Osteoblast (primary cell): ENCODE measurements at places on chromosomes 3 and 15. TPM values are rescaled to one million over a fixed set of nuclear protein-coding genes. Genes with fewer than 3 reads are reported as not detected.
A peak's percentile ranks its signal among the peaks of the same experiment; 100 is the strongest.

The RARRES1 gene
- total RNA-seq = 13.6 and 19.5 TPM in 2 replicates

The LMLN gene
- total RNA-seq = 13.0 and 16.3 TPM in 2 replicates

The TJP1 gene
- total RNA-seq = 74.3 and 86.9 TPM in 2 replicates

The MYO1E gene
- 220 and 336 TPM in 2 replicates for total RNA-seq

The UROC1 gene
- total RNA-seq = not detected in 2 replicates

The TMEM207 gene
- total RNA-seq = not detected in 2 replicates

The C3orf22 gene
- not detected in 2 replicates for total RNA-seq

The PLSCR2 gene
- not detected in 2 replicates for total RNA-seq

The OR5K2 gene
- not detected in 2 replicates for total RNA-seq

The TTC21A gene
- 6.9 and 8.5 TPM in 2 replicates for total RNA-seq

DNA sequence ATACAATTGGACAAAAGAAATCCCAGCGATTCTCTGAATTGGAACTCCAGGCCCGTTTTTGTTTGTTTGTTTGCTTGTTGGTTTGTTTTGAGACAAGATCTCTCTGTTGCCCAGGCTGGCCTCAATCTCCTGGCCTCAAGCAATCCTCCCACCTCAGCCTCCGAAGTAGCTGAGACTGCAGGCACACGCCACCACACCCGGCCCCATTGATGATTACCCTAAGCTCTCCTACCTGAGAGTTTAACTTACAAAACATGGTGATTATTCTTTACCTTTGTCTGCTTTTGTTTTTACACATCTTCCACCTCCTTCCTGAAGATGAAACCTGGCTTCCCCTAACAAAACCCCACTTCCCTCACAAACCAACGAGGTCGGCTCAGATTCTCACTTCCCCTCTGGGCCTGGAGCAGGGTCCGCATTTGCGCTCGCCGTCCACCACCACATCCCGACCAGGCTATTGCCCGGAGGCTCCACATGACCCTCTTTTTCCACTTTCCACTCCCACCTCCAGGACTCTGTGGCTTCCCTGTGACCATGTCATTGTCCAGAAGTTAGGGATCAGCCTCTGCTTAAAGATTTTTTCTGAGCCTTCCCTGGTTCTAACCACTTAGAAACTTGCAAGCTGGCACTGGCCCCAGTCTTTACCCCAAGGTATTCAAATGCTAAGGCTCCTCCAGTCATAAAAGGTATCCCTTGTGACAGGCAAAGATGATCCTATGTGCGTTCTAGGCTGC, 14.8 kb downstream of the KLHL6 start:
- peaks cover 14% of the 10 kb centered on the region for H3K4me1 ChIP-seq
- H3K27me3 ChIP-seq = no peaks in the 10 kb centered on the region
- no peak overlapping the region for H3K4me3 ChIP-seq
- no peaks in the 10 kb centered on the region for H3K36me3 ChIP-seq

- H3K27me3 ChIP-seq = no peaks in the 10 kb centered on the region
- no peak overlapping the region for H3K4me3 ChIP-seq
- peaks cover 34% of the 10 kb centered on the region for H3K36me3 ChIP-seq
Measured at GRCh38 chr15:88470625-88471372, 3.3 kb downstream of the MRPS11 start.

DNA sequence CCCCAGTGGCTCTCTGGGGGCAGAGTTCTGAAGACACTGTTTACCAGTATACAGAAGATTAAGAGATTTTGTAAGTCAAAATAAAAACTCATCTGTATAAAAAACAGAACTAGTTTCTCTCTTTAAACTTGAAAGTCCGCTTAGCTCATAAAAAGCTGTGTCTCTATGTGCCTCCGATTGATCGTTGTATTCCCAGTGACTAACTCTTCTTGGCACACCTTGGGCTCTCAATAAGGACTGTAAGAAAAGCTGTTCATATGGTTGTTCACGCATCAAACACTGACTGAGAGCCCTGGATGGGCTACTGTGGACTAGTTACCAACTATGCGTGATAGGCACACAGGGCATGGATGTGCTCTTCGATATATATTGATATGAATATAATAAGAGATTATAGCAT, 107.9 kb downstream of the P3H2 start:
- peaks cover 42% of the 10 kb centered on the region for H3K4me1 ChIP-seq
- no peaks in the 10 kb centered on the region for H3K36me3 ChIP-seq
- H3K4me3 ChIP-seq = no peak overlapping the region

- no peak overlapping the region for H3K27ac ChIP-seq
- DNase-seq = peak; percentile 92
- H3K36me3 ChIP-seq = no peaks in the 10 kb centered on the region
- H3K27me3 ChIP-seq = no peaks in the 10 kb centered on the region
- no peak overlapping the region for H3K4me3 ChIP-seq
Measured at GRCh38 chr15:99755692-99756409, 22.6 kb upstream of the LYSMD4 start.

DNA sequence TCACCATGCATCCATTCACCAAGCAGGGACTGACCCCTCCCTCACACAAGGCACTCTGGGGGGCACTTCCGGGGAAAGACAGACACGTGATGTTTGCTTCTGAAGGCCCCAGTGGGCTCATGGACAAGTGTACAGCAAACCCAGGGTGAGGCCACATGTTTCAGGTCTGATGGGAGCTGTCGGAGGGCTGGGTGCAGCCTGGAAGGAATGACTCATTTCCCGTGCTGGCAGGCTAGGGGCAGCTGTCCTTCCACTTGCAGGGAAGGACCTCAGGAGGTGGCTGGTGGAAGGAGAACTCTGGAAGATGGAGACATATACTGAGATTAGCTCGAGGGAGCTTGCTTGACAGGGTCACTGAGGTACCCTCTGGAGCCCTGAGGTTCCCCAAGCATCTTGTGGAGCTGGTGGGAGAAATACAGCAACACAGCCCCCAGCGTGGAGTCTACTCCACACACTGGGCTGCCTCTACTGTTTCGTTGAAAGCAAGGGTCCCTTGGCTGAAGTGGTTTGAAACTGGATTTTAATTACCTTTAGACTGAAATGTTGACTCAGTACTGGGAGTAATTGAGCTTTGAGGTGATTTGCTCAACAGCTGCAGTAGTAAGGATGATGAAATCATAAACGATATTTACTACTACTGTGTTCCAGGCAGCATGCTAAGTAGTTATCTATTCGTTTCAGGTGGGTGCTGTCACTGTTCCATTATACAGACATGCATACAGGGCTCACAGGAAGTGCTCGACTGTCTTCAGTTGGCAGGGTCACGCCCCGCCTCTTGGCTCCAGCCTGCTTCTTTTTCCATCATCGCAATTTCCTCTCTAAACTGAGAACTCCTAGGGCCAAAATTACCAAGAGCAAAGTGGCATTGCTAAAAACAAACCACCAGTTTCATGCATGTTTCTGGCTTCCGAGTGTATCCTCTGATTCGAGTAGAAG, 230.4 kb downstream of the ADAMTS17 start:
- H3K27ac ChIP-seq = peak overlapping the region; percentile 62
- no peaks in the 10 kb centered on the region for H3K36me3 ChIP-seq
- no peak overlapping the region for H3K4me3 ChIP-seq
- no peaks in the 10 kb centered on the region for H3K27me3 ChIP-seq
- DNase-seq = peak; percentile 93

DNA sequence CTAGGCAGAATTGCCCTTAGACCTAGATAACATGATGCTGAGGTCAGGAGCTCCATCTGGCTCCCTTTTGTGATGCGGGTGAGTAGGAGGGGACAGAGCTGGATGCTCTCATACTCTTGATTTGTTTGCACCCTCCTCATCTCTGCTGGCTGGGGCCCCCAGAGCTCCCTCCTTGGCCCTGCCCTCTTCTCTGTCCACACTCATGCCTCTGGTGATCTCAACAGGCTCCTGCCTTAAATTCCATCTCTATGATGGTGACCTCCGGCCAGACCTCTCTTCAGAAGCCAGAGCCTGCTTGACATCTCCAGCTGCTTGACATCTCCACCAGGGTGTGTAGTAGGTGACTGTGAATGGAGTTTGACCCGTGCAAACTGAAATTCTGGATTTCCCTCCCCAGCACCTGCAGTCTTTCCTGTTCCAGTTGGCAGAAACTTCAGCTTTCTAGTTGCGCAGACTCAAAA, 4.3 kb upstream of the FGD5 start:
- H3K27me3 ChIP-seq = peaks cover 32% of the 10 kb centered on the region
- no peaks in the 10 kb centered on the region for H3K4me1 ChIP-seq
- no peaks in the 10 kb centered on the region for H3K36me3 ChIP-seq

DNA sequence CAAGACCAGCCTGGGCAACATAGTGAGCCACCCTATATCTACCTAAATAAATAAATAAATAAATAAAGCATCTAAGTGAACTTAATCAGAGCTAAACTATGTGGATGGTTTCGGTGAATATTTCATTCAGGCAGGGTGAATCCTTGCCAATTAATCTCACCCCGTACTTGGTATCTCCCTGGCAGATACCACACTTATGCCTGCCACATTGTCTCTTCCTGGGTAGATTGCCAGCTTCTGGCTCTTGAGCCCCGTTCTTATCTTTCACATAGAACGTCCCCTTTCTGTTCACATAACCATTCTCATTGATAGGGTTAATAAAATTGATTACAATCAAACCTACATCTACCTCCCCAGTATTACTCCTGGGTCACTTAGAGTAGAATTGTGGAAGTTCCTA, 7.0 kb downstream of the SNAP23 start:
- no peaks in the 10 kb centered on the region for H3K27me3 ChIP-seq
- H3K27ac ChIP-seq = no peak overlapping the region
- no peak for DNase-seq
- peaks cover 21% of the 10 kb centered on the region for H3K4me1 ChIP-seq
- H3K36me3 ChIP-seq = peaks cover 5% of the 10 kb centered on the region
- no peak overlapping the region for H3K4me3 ChIP-seq

- DNase-seq = no peak
- no peaks in the 10 kb centered on the region for H3K27me3 ChIP-seq
- H3K4me3 ChIP-seq = no peak overlapping the region
- no peak overlapping the region for H3K27ac ChIP-seq
- H3K4me1 ChIP-seq = no peaks in the 10 kb centered on the region
Measured at GRCh38 chr3:35789042-35789831, 149.9 kb downstream of the ARPP21 start.

- H3K27me3 ChIP-seq = peaks cover 16% of the 10 kb centered on the region
- no peak overlapping the region for H3K4me3 ChIP-seq
- no peaks in the 10 kb centered on the region for H3K36me3 ChIP-seq
- H3K4me1 ChIP-seq = peaks cover 9% of the 10 kb centered on the region
Measured at GRCh38 chr3:10602769-10603768, 97.7 kb upstream of the ATP2B2 start.

- no peaks in the 10 kb centered on the region for H3K27me3 ChIP-seq
- H3K4me1 ChIP-seq = peaks cover 16% of the 10 kb centered on the region
- H3K4me3 ChIP-seq = no peak overlapping the region
- DNase-seq = no peak
- peak overlapping the region; percentile 18 for H3K27ac ChIP-seq
Measured at GRCh38 chr15:42891569-42891968, 29.0 kb downstream of the TTBK2 start.

- no peaks in the 10 kb centered on the region for H3K36me3 ChIP-seq
- no peak overlapping the region for H3K4me3 ChIP-seq
- no peaks in the 10 kb centered on the region for H3K27me3 ChIP-seq
- H3K27ac ChIP-seq = no peak overlapping the region
- no peaks in the 10 kb centered on the region for H3K4me1 ChIP-seq
Measured at GRCh38 chr3:166688665-166689064, 691.4 kb downstream of the ZBBX start.

DNA sequence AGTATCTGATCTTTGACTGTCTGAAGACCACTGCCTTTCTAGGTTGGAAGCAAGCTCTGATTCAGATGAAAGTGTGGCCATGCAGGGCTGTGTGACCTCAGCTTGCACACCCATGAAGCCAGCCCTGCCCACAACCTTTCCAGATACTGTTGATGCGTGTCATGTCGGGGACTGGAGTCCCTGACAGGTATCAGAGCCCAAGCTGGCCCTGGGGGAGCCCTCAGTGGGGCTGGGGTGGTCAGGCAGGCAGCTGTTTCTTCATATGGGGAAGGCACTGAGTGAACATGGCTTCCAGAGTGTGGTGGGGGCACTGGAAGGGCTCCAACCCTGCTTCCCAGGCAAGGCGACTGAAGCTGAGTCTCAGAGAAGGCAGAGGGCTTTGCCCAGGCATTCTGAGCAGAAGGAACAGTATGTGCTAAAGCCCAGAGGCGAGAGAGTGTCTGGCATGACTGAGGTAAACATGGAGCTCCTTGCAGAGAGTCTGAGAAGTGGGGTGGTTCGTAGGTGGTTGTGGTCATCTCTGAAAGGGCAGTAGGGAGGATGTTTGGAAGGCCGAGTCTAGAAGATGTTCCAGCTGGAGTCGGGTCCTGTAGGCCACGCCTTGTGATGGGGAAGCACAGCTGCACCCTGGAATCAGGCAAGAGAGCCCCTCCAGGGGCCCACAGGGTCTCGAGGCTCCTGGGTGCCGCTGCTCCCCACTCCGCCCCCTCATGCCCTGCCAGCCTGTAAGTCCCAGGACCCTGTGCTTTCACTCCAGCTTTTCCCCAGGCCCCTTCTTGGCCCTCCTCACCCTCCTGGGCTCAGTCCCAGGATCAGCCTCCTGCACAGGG, 122.2 kb downstream of the EEFSEC start:
- H3K4me3 ChIP-seq = no peak overlapping the region
- peaks cover 31% of the 10 kb centered on the region for H3K4me1 ChIP-seq
- DNase-seq = no peak
- no peaks in the 10 kb centered on the region for H3K27me3 ChIP-seq

DNA sequence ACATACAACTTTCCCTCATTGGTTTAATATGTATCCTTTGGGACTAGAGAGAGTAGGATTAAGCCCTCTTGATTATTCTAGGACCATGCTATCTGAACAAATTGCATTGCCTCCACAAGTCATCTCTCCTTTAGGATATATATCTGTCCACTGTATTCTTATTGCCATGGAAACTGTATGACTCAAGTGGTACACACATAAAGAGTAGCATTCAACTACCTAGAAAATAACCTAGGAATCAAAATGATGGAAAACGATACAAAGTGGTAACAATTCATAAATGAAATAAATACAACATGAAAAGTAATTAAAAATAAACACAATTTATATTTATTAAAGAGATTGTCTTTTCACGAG, 212.1 kb upstream of the P2RY1 start:
- no peak for DNase-seq
- no peak overlapping the region for H3K27ac ChIP-seq
- no peak overlapping the region for H3K4me3 ChIP-seq
- H3K4me1 ChIP-seq = no peaks in the 10 kb centered on the region

- H3K36me3 ChIP-seq = no peaks in the 10 kb centered on the region
- H3K4me1 ChIP-seq = peaks cover 9% of the 10 kb centered on the region
- peak overlapping the region; percentile 74 for H3K4me3 ChIP-seq
- H3K27me3 ChIP-seq = peaks cover 47% of the 10 kb centered on the region
- H3K27ac ChIP-seq = no peak overlapping the region
Measured at GRCh38 chr15:40439960-40440742, 602 bp upstream of the BAHD1 start.

GRCh38 chr15:73004462-73004861, 47.8 kb upstream of the NEO1 start:
- H3K27me3 ChIP-seq = peaks cover 3% of the 10 kb centered on the region
- no peaks in the 10 kb centered on the region for H3K36me3 ChIP-seq
- H3K27ac ChIP-seq = no peak overlapping the region
- no peaks in the 10 kb centered on the region for H3K4me1 ChIP-seq

DNA sequence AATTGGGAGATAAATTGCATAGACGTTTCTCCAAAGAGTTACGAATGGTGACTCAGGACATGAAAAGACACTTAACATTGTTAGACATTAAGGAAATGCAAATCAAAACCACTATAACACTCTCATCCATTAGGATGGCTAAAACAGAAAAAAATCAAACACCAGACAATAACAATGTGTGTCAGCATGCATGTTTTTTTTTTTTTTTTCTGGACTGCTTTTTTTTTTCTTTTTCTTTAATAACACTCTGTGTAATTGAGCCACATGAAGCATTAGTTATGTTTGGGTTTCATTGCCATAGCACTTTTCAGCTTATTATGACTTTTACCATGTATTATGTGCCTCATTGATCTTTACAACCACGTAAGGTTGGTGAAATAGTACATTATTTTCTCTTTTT, 95.0 kb downstream of the NFKBIZ start:
- DNase-seq = no peak
- H3K4me3 ChIP-seq = no peak overlapping the region

- DNase-seq = no peak
- H3K27me3 ChIP-seq = no peaks in the 10 kb centered on the region
- H3K27ac ChIP-seq = no peak overlapping the region
Measured at GRCh38 chr15:83612226-83612625, 41.7 kb upstream of the ADAMTSL3 start.
